ENCODE measurements at places on chromosomes 16 and 17.

DNA sequence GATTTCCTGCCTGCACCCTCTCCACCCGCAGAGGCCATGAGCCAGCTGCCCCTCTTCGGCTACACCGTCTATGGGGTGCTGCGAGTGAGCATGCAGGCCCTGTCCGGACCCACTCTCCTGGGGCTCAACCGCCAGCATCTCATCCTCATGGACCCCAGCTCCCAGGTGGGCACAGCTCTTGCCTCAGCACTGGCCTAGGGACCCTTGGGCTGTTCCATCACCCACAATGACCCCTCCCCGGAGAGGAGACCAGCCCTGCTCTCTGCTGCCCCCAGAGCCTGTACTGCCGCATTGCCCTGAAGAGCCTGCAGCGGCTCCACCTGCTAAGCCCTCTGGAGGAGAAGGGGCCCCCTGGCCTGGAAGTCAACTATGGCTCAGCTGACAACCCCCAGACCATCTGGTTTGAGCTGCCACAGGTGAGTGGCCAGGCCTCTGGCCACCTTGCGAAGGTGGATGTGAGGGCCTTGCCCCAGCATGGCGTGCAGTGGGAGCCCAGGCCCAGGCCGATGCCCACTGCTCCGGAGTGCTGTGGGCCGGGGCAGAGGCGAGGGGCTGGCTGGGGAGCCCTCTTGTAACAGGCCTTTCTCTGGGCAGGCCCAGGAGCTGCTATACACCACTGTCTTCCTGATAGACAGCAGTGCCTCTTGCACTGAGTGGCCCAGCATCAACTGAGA lies 7.3 kb upstream of the SMIM5 start:
- DNase-seq = no peak

DNA sequence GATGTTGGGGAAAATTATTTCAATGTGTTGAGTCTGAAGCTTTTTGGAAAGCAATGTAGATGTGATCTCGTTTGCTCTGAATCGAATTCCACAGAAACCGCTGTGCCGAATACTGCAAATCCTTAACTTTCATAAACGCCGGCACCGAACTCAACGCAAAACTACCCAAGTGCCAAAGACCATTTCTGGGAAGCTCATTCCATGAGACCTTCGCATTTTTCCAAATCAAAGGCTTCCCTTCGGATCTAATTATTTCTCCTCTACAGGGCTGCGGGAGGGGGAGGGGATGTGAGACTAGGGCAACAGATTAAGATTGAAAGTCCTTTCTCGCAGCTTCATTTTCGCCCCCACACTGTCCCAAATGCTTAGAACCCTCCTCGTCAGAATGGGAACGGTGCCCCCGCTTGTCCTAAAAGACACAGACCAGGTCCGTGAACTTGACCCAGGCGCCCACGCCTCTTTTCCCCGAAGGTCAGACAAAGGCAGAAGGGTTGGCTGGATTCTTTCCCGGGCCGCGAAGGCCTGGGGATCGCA lies 4.0 kb downstream of the PRAC1 start:
- no peak for DNase-seq

GRCh38 chr17:31595666-31596381 lies 204.3 kb downstream of the RAB11FIP4 start:
- DNase-seq = no peak

DNA sequence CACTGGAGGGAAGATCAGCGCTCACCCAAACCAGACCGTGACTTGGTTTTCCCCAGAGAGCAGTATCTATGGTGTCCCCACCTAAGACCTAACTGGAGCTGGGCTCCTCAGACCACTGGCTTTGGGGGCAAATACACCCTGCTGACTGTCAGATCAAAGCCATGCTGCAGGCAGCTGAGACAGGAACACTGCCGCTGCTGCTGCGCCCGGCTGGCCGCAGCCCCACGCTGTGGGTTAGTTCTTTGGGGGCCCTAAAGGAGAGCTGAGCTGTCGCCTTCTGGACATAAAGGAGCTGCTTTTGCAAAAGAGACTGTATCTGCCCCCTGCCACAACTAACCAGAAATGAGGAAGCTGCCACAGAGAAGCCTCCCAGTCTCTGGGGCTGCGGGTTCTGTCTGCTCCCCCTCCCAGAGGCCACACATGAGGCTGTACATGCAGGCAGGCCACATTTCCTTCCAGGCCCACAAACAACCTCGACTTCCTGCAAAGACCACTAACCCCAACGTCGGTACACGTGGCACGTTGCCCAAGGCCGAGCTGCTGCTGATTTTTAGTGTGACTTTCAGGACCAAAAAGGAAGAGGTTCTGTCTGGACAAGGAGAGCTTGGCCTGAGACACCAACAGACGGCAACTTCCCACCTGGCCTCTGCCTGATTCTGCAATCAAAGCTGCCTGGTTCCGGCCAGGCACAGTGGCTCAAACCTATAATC lies 18.2 kb upstream of the ABR start:
- peak; percentile 60 for DNase-seq

DNA sequence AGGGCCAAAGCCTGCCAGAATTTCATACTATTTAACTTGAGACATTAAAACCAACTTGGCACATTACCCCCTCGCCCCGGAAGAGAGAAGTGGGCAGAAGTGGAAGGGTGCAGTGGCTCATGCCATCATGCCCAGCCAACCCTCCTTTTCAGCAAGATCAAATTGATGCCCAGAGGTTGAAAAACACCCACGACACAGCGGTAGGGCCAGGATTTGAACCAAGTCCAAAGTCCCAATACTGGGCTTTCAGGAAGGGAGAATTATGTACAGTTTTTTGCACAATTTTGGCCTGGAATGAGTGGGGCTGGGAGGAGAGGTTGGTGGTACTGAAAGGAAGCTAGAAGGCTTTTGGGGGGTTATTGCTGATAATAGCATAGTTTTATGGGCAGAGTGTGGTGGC lies 11.0 kb downstream of the PDP2 start:
- no peak for DNase-seq

- DNase-seq = no peak
These were observed 6.0 kb upstream of the CCL4L2 start for GRCh38 chr17:36204724-36205500.

GRCh38 chr17:74271901-74272561 lies 2.0 kb upstream of the DNAI2 start:
- no peak for DNase-seq

DNA sequence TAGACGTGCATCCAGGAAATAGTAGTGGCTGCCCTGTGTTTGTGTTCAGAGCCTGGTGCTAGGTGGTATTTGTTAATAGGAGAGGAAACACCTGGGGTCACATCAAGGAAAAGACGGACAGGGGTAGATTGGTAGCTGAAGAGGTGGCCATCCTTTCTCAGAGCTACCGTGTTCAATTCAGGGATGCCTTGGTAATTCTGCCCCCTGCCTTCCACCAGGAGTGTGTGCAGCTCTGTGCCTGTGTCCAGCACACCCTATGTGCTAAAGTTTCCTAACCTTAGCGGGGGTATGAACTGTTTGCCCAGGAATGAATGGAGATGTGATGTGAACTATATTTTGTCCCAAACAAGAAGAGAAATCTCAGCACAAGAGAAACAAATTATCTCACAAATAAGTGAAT lies 174.1 kb upstream of the MPHOSPH6 start:
- no peak for DNase-seq

- no peak for DNase-seq
These were observed 1342.5 kb downstream of the TP53TG3F start for GRCh38 chr16:34801875-34802274.

DNA sequence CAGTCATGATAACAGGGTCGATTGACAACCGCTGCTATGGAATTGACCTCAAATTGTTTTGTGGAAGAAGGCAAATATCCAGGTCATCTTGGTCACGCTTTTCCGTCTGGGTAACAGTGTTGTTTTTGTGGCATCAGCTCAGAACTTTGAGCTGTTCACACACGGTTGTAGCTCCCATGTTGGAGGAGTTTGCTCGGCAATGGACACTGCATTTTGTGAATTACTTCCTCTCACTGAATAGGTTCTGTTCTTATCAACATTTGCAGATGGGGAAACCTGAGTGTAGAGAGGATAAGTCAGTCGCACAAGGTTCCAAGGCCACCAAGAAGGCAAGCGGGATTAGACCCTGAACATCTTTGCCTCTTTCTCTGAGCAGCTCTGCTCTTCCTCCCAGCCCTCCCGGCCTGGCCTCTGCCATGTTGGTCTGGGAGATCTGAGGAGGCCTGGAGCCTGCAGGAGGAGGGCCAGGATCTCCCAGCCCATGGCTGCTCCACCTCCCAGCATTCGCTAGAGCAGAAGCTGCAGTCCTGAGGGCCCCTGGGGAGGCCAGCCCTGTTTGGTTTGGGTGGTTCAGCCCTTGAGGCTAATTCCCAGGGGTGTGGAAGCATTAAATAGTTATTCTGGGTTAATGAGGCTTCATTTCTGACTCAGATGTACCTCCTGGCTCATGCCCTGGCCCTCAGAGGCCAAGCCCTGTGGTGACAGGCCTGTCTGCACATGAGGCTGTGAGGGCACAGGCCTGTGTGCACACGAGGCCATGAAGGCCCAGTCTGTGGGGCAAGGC lies 154.1 kb upstream of the PLCG2 start:
- no peak for DNase-seq

GRCh38 chr17:6421700-6422604 lies 13.0 kb downstream of the AIPL1 start:
- peak; percentile 81 for DNase-seq

DNA sequence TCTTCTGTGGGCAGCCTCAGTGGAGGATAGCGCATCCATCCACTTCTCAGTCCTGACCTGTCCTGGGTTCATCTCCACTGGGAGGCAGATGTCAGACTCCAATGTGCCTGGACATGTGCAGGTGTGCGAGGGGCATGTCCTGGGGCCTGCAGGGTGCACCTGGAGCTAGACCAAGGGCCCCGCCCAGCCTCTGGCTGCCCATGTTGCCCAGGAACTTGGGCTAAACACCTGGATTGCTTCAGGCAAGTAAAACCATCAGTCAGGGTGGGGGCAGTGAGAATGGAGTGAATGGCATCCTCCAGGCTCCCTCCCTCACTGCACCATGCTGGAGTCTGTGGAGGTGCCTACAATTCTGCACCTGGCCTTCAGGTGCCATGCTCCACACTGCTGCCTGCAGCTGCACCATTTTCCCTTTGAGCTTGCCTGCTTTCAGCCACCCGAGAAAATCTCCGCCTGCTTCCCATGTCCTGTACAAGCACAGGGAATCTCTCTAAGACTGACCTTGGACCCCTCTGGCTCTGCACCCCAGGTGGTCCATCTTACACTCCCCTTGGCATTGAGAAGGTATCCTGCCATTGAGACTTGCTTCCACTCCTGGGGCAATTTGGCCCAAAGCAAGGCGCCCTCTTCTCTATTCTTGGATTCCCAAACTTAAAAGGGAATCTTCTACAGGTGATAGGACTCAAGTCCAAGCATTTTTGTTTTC lies 2.1 kb upstream of the MFSD6L start:
- no peak for DNase-seq

DNA sequence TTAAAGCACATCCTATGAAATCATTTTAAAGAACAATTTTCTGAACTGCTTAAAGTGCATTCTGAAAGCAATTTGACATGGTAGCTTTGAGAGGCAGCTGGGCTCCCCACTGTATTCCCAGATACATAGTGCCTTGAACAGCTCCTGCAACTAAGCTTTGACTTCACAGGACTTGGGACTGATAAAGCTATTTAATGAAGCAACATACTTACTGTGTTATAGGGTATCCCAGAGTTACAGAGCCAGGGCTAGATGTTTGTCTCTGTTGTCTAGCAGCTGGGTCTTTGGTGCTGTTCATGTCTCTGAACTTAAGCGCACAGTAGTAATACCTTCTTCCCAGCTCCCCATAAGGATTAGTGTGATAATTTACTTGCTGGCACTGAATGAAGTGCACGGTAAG lies 862 bp downstream of the ACSM1 start:
- DNase-seq = no peak

- DNase-seq = no peak
These were observed 24.8 kb downstream of the RPGRIP1L start for GRCh38 chr16:53678756-53679343.

DNA sequence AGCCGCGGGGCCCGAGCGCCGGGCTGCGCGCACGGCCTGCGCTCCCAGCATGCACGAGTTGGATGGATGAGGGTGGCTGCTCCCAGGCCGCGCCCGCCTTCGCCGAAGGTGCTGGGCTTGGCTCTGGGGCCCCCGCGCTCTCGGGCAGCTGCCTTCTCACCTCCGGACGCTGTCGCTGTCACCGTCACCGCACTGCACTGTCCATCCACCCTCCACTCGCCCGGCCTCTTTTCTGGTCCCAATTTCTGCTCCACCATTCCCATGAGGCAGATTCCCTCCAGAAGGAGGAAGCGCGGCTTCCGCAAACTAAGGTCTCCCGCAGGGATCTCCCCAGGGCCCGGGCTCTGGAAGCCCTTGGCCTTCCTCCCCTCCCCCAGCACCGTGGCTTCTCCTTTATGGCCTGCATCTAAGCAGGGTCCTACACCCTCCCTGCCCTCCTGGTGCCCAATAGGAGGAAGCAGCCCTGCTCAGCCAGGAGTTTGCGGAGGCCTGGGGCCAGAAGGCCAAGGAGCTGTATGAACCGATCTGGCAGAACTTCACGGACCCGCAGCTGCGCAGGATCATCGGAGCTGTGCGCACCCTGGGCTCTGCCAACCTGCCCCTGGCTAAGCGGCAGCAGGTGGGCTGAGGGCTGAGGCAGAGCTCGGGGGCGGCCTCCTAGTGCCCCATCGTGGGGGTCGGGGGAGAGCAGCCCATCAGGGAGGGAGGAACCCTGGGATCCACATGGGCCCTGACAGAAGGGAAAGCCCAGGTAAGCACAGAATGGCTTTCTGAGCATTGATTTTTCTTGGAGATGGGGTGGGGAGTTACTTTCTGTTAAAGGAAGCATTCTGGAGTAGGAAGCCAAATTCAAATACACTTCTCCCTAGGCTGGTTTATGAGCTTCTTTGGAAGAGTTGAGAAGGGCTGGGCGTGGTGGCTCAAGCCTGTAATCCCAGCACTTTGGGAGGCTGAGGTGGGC lies 899 bp downstream of the ACE start:
- DNase-seq = no peak

- DNase-seq = no peak
These were observed 32.0 kb upstream of the MRPS23 start for GRCh38 chr17:57881783-57882351.

GRCh38 chr16:9112166-9112843 lies 20.9 kb downstream of the HAPSTR1 start:
- DNase-seq = no peak

GRCh38 chr16:57403965-57404817 lies at the start of gene CCL17:
TSS of gene CCL17 (plus strand) at chr16:57404767. CDS start at chr16:57413933, 9,166 bp downstream.
- DNase-seq = no peak

- DNase-seq = no peak
These were observed 14.0 kb downstream of the SRCIN1 start for GRCh38 chr17:38591759-38592241.

DNA sequence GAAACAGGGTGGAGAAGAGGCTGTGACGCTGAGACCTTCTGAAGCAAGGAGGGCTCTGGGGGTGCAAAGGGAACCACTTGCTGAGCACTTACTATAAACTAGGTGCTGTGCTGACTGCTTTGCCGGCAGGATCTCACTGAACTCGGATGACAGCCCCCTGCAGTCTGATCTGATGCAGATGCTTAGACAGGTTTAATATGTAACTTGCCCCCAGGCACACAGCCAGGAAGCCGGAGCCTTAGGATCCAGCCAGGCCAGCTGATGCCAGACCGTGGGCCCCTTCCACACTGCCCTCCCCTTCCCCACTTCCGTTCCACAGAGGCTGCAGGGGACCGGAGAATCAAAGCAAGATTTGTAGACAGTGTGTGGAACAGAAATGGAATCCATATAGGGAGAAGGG lies 23.1 kb downstream of the SPACA3 start:
- DNase-seq = no peak

Measured in CD4-positive, alpha-beta T cell (primary cell).